ENCODE measurements at places on chromosomes 5 and 9.

- no peak for DNase-seq
Observed at GRCh38 chr5:50575740-50576139, 90.7 kb upstream of the PARP8 start.

- DNase-seq: no peak
Observed at GRCh38 chr5:1291611-1292080, 3.2 kb downstream of the TERT start.

- DNase-seq: no peak
Observed at GRCh38 chr9:122368642-122369041, 2.2 kb upstream of the PTGS1 start.

GRCh38 chr9:134778841-134779411, 101.7 kb upstream of the FCN2 start:
- no peak for DNase-seq

DNA sequence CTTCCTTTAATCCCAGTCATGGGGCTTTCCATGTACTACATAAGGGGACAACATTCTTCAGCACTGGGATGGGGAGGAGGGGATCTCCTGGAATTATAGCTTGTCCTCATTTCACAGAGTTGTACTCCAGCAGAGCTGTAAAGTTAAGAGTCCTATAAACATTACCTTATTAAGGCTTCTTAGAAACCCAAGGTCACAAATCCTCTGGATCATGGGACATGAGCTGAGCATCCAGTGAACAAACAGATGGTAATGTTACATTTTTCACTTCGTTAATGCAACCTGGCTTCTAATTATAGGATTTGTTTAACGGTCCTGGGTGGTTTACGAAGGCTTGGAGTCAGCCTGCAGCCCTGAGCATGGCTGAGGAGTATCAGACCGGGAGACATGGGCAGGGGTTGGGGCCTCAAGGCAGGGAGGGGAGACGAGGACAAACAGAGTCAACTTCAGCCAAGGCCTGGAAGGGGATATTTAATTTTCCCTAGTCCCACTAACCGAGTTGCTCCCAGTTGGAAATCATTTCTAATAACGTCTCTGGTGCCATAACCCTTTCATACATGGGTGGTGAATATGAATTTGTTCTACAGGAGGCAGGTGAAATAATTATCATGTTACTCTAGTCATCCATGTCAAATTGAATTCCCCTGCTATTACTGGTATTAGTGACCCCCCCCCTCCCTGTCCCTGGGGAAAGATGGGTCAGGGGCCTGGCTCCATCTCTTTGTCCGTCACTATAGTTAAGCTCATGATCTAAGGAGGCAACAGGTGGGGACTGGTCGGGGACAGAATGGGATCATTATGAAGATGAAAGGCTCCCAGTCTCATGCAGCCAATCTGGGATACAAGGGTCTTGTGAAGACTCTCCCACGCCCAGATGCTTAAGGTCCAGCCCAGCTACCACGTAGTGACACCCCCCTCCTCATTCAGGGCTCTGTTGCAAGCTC, 10.7 kb upstream of the IL17B start:
- DNase-seq: no peak

DNA sequence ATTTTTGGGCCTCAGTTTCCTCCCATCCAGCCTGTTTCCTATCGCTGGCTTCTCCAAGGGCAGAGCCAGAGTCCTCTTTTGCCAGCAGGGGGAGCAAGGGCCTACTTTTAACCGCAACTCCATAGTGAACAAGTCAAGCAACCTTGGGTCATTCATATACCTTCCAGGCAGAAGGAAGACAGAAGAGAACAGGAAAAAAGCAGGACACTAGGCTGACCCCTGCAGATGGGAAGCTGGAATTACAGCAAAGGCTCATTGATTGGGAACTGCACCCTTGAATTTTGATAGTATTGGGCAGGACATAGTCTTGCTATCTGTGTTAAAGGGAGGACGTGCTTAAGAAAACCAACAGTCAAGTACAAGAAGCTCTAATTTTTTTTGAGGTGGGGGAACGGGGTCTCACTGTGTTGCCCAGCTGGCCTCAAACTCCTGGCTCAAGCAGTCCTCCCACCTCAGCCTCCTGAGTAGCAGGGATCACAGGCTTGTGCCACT, 30.1 kb downstream of the QRFP start:
- DNase-seq: peak; percentile 61

GRCh38 chr5:149605354-149605997, 24.2 kb downstream of the ARHGEF37 start:
- DNase-seq: no peak

DNA sequence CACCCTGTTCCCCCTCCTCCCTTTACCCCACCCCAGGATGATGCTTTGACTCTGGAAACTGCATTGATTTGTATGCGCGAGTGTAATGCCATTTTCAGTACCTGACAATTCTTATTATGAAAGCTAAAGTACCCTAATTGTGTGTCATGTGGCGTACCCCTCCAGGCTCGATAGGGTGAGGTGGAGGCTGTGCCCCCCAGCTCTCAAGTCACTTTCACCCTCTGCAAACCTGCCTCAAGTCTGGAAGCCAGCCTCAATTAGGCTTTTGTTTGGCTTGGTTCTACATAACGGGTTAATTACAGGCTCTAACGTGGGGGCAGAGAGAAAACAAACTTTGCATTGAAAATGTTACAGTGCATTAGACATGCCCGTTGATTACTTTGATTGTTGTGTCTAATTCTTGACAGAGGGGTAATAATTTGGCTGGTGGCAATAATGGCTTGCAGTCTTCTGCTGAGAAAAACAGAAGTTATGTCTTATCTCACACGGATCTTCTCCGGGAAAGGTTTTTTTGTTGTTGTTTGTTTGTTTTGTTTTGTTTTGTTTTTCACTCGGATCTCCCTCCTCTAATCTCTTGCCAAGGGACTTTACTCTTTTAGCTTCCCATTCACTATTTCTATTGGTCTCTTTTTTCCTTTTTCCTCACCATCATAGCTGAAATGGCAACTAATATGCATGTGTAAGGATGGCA, 12.6 kb downstream of the ISL1 start:
- DNase-seq: no peak

- DNase-seq: peak; percentile 67
Observed at GRCh38 chr9:21160178-21160577, 6.3 kb downstream of the IFNA21 start.

GRCh38 chr9:127917603-127918002, 762 bp upstream of the ST6GALNAC4 start:
- no peak for DNase-seq

DNA sequence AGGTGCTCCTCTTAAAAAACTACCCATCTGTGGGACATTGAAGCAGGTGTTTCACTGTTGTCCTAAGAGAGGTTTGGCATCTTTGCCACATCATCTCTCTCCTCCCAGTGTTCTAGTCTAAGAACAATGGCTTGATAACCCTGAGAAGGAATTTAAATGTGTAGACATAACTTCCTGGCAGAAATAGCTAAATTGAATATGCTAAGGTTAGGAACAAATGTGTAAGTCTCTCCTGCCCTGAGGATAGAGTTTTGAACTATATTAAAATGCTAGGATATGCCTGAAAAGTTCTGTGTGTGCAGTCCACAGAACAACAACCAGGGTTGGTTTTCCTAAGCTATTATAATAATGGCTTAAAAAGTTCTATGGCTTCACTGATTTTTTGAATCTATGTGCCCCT, 106.6 kb downstream of the LRRC70 start:
- DNase-seq: no peak

DNA sequence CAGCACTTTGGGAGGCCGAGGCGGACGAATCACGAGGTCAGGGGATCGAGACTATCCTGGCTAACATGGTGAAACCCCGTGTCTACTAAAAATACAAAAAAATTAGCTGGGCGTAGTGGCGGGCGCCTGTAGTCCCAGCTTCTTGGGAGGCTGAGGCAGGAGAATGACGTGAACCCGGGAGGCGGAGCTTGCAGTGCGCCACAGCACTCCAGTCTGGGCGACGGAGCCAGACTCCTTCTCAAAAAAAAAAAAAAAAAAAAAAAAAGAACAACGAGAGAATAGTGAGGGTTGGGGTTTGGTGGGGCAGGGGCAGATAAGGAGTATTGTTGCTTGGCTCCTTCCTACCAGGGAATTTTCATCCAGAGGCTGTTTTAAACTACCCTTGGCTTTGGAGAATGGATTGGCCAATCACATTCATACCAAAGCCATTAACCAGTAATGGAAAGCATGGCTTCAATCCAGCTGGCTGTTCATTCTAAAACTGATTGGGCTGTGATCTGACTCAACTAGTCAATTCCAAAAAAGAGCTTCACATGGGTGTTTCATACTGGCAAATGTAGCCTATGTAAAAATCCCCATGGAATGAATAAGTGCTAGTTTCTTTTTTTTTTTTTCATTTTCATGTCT, 64.4 kb downstream of the PLCXD3 start:
- no peak for DNase-seq

DNA sequence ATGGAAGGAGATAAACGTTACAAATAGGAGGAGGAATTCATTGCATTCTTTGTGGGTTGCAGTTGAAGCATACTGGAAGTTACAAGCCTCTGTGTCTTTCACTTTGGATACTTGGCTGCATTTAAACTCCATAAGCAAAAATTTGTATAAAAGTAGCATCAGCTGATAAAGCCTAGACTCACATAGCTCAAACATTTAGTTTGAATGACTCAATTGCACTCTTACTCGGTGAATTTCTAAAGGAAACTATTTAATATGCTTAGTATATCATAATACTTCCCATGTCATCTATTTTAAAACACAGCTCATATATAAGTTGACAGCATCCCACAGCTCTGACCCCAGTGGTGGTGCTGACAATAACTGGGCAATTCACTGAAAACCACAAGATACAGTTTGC, 596.6 kb upstream of the ZNF608 start:
- no peak for DNase-seq

DNA sequence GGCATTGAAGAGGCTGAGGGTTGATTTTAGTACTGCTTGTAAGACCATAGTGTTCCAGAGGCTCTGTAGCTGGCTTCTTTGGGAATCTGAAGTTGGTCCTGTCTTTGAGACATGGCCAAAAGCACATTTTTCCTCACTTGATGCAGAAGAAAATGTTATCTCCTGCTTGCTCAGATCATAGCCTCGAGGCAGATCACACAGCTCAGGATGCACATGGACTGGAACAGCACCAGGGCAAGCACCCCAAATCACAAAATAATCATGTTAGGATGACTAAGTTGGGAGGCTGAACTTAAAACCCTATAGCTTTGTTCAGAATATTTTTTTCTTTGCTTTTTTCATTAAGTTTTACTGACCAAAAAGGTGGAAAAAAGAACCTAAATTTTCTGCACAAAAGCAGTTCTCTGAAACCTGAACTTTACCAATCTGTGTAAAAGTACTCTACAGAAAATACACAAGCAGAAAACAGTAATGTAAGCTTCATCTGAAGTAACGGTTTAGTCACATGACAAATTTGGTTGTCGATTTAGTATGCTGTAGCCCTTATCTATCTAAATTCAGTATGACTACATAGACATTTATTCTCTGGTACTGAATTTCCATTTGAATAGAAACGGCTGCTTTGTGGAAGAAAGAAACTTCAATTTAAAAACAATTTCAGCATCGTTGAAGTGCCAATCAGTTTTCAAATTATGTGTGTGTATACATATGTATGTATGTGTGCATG, 3.4 kb downstream of the KLHL9 start:
- no peak for DNase-seq

DNA sequence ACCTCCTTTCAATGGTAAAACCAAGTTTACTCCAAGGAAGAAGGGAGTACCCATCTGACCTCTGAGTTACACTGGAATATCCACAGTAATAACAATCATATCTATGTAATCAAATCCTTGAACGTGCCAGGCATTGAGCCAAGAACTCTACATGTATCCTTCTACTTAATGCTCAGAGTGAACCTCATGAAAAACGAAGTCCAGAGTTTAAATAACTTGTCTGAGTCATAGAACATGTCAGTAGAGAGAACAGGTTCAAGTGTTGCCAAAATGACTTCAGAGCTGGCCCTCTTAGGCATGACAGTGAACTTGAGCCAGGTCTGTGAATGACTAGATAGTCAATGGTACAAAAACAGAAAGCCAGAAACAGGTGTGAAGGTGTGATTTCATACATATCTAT, 164.1 kb upstream of the ZNF618 start:
- DNase-seq: no peak

GRCh38 chr5:158591301-158591863, 508.3 kb downstream of the EBF1 start:
- DNase-seq: no peak

DNA sequence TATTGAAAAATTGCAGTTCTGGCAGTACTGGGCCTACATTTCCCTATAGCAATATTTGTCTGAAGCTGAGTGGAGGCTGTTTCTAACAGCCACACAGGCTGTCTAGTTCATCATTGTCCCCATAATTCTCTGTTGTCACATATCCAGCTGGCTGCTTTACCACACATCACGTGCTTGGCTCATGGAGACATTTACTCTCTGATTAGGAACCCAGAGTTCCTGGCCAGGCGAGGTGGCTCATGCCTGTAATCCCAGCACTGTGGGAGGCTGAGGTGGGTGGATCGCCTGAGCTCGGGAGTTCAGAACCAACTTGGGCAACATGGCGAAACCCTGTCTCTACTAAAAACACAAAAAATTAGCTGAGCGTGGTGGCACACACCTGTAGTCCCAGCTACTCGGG, 81.4 kb downstream of the PGM5 start:
- DNase-seq: no peak

- peak; percentile 51 for DNase-seq
Observed at GRCh38 chr5:132777209-132778069, at the start of gene SEPTIN8. Gene SEPTIN8, minus strand, starts transcription at chr5:132777239. Its CDS starts 102 bp downstream, at chr5:132777137.

DNA sequence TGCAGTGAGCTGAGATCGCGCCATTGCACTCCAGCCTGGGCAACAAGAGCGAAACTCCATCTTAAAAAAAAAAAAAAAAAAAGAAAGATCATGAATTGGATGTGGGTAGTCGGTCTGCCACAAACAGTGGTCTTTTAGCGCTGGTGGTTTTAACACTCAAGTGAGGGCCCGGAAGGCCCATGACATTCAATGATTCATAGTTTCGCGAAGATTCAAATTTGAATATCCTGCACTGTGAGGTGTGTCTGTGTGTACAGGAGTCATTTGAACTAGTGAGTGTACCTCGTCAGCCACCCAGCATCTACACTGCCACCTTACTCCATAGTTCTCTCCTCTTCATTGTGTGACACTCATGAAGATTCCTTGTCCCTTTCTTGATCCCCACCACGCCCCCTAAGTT, 41.3 kb downstream of the CFAP77 start:
- DNase-seq: peak; percentile 68

GRCh38 chr5:39566891-39567290, 142.1 kb upstream of the DAB2 start:
- no peak for DNase-seq

GRCh38 chr5:60722416-60722815, 22.4 kb upstream of the DEPDC1B start:
- no peak for DNase-seq

DNA sequence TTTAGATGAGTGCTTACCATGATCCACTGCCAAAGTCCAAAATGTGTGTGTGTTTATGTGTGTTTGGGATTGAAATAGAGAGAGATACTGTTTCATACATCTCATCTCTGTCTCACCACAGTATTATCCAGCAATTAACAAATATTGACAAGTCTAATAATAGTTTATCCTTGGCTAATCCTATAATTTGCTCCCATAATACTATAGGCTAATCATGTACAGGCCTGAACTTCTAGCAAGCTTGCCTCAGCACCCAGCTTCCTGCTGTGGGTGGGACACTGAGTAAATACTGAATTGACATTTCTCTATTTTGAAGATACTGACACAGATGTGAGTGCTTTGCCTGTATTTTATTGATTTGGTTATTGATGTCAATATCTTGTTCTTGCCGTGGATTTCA, 35.3 kb upstream of the KCNV2 start:
- no peak for DNase-seq

All from activated CD4-positive, alpha-beta T cell treated with anti-CD3 and anti-CD28 coated beads, Interleukin-10, Interleukin-2, amounts not matched to agents 100 ng/mL and 50 ng/mL, durations not matched to agents 16 hours and 8 hours (primary cell).